Myocyte (in vitro differentiated cells): ENCODE measurements at places on chromosomes 4 and X. TPM values are rescaled to one million over a fixed set of nuclear protein-coding genes. Genes with fewer than 3 reads are reported as not detected.

DNA sequence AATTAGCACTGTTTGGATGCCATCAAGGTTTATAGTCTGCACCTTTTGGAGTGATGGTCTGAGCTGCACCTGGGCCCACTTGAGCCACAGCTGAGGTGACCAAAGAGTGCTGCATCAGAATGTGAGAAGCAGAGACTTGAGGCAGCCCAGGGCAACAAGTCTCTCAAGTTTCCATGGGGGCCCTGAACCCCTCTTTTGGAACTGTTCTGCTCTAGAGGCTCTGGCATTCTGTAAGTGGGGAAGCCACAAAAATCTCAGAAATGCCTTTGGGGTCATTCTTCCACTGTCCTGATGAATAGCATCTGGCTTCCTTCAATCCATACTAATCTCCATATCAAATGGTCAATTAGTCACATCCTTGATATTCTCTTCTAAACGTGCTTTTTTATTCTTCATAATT is 298.4 kb upstream of the MAOA start:
- no peak for DNase-seq

DNA sequence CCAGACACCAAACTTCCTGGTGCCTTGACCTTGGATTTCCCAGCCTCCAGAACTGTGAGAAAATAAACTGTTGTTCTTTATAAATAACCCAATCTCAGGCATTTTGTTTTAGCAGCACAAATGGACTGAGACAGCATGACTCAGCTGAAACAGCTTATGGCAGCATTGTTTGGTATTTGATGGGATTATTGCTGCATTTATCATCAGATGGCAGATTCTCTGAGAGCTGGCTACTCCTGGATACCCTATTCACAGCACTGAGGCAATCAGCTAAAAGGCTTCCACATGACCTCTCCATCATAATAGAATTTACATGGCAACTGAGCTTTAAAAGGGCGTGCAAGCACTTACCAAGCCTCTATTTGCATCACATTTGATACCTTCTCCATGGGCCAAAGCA is 623.1 kb upstream of the CPEB2 start:
- DNase-seq = no peak

DNA sequence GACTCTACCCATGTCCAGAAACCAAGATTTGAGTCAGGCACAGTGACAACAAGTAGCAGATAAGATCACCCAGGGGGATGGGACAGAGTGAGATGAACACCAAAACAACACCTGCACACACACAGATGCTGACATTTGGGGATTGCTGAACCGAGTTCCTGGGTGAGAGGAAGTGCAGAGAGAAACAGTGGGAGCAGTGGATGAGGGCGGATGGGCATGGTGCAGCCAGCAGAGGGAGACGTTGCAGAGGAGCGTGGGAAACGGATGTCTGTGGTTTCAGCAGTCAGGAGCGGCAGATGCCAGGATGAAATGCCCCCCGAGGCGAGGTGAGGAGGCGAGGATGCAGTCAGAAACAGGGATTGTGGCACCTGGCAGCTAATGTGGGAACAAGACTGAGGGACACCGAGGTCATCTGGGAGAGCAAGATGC is 78.6 kb upstream of the STS start:
- peak; percentile 8 for DNase-seq

GRCh38 chr4:52265781-52266525 is 214.8 kb downstream of the SPATA18 start:
- DNase-seq = no peak

DNA sequence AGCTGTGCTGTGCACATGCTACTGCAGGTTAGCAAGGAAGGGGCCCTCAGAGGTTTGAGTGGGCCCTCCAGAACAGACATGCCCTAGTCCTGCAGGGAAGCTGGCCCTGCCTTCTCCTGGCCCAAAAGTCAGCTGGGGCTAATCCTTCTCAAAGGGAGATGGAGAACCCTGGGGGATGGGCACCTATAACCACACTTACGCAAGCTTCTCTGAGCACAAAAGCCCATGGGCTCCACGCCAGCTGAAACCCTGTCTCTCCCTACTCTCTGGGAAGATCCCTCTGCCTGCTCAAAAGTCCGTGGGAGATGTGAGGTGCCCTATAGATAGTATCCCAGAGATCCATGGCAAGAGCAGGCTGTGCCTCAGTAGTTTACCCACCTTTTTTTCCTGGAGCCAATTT is 58.9 kb upstream of the DKK2 start:
- DNase-seq = peak; percentile 12

The TFDP3 gene
- total RNA-seq = not detected in 2 replicates

The HDX gene
- 4.3 and 5.8 TPM in 2 replicates for total RNA-seq

GRCh38 chrX:43953218-43953617 is 20.0 kb downstream of the NDP start:
- no peak for DNase-seq

GRCh38 chrX:7149411-7149810 is 1.5 kb upstream of the PUDP start:
- no peak for DNase-seq

DNA sequence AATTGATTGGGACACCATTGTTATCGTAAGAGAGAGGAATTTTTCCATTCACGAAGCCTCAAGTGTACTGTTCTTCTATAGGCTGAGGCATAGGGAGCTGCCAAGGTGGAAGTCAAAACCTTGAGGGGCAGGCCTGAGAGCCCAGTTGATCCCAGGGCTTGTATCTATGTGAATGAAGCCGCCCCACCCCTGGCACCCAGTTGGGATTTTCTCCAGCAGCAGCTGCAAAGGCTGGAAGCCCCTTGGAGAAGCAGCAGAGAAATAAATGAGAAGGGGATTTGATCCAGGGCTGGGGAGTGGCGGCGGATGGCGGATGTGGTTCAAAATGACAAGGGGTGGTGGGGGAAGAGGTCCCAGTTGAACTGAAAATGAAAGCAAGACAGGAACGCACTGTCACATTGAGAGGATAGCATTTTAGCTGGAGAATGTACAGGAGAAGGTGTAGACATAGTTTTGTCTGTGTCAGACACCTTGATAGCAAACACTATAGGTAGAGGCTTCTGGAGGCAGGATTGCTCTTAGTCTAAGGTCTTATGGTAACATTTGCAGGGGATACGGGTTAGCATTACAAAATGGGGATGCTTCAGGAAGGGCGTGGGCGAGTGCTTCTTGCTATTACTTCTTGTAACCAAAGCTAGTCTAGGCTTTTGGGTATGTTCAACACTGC is 32.6 kb downstream of the DOCK11 start:
- DNase-seq = no peak

The DMP1 gene
- total RNA-seq = 0.08 TPM in 1 of 2 replicates, not detected in the other

GRCh38 chr4:25112366-25112994 is 47.8 kb downstream of the SEPSECS start:
- peak; percentile 82 for DNase-seq

DNA sequence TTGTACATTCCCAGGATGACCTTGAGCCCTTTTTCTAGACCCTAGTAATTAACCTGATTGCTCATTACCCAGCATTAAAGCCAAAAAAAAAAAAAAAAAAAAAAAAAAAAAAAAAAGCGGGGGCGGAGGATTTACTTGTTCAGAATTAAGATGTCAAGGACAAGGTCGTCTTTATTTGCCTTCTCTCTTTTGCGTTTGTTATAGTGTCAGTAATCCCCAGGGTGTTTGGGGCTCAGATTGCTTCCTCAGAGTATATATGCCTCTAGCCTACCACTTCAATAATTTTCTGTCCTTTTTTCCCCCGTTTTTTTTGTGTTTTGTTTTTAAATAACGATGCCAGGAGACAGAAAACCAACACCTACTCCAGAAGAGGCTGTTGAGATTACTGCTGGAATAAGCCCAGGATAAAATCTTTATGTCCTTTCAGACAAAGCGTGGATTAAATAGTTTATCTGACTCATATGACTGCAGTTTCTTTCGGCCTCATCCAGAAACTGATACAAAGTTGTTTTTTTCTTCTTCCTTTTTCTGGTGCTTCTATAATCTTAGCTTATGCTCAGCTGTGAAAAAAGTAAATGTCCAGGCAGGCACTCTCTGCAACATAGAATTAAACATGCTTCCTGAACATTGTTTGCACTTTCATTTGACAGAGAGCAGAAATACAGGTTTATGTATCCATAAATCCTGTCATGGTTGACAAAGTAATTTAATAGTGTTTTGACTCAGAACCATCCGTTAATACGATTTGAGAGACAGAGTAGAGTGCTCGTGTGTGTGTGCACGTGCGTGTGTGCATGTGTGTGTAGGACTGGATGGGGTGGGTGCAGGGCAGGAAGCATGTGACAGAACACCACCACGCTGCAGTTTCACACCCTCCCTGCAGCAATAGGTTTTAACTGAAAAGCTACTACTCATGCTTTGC is 138.6 kb downstream of the AFF1 start:
- no peak for DNase-seq

The GYPE gene
- total RNA-seq = not detected in 2 replicates

The AKAP4 gene
- total RNA-seq = not detected in 2 replicates

The SETD7 gene
- 411 and 456 TPM in 2 replicates for total RNA-seq

The ARSJ gene
- total RNA-seq = 12.5 and 12.8 TPM in 2 replicates

DNA sequence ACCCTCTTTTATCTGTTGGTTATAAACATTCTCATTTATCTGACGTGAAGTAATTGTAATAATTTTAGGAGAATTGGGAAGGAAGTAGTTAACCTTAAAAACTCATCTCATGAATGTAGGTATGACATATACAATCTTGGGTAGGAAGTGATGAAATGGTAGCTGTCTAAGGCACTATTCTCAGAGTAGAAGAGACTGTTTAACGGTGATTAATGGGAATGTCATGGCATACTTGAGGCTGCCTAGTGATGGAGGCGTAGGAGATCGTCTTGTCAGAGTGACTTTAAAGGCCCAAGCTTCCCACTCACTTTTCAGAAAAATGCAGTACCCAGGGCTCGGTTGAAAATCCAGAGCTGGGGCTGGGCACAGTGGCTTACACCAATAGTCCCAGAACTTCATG is 19.4 kb upstream of the AGA start:
- no peak for DNase-seq

- peak; percentile 94 for DNase-seq
Measured at GRCh38 chrX:39755143-39756032, 342.4 kb downstream of the BCOR start.

The PAK3 gene
- not detected in 2 replicates for total RNA-seq

The CCKAR gene
- total RNA-seq = 0.19 TPM in 1 of 2 replicates, not detected in the other

DNA sequence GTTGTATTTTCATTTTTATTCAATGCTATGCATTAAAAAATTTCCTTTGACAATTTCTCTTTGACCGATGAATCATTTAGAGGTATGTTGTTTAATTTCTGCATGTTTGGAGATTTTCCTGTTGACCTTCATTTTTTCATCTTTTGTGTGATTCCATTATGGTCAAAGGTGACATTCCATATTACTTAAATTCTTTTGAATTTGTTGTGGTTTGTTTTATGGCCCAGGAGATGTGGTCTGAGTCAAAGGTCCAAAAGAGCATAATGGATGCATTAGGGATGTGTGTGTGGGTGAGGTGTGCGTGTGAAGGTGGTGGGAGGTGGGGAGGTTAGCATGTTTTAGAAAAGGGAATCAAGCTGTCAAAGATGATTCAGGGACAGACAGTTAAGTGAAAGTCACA is 76.0 kb upstream of the GIMD1 start:
- DNase-seq = no peak

- no peak for DNase-seq
Measured at GRCh38 chr4:62288808-62289541, 1088.8 kb downstream of the ADGRL3 start.
